ENCODE measurements at places on chromosomes 12 and 14.

DNA sequence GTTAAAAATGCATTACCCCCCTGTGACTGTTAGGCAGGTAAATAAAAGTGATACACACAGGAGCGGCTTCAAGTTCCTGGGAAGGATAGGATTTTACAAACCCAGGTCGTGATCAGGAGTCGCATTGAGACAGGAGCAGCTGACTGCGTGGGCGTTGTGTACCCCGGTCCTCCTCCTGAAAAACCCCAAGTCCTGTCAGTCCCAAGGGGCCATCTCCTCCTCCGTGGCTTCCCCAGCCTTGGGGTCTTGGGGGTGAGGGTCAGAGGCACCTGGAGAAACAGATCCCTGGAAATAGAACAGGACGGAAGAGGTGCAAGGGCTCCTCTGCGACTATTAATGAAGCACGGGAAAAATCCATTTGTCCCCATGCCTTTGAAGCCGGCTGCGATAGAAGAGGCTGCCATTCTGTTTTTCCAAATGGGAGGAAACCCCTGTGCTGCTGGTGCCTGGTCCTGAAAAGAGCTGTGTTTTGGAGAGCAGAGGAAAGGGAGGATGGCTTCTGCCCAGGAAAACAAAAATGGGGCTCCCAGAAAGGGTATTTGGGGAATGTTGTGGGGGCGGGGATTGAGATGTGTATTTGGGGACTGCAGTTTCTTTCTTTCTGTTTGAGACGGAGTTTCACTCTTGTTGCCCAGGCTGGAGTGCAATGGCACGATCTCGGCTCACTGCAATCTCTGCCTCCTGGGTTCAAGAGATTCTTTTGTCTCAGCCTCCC is 143.1 kb downstream of the ZNF664 start:
- no peak for DNase-seq

DNA sequence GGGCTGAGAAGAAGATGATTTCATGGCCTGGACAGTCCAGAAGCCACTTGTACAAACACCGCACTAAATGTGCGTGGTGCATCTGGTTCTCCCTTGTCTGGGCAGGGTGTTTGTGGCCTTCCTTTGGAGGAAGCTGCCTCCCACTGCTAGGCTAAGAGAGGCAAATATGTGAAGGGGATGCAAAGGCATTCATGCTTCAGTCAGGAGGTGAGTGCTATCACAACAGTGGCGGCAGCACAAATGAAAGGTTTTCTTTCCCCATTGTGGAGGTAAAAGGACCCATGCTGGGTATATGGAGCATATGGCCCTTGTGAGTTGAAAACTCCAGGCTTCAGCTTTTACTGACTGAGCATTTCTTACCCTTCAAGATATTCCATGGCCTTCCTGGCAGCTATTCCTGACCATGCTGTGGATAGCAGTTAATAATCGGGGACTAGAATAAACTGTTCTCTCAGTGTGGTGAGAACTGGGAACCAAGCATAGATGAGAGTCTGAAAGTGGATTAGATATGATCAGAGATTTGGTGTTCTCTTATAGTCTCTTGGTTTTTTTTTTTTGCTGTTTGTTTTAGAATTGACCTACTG is 69.9 kb downstream of the MYRFL start:
- DNase-seq, result no peak

DNA sequence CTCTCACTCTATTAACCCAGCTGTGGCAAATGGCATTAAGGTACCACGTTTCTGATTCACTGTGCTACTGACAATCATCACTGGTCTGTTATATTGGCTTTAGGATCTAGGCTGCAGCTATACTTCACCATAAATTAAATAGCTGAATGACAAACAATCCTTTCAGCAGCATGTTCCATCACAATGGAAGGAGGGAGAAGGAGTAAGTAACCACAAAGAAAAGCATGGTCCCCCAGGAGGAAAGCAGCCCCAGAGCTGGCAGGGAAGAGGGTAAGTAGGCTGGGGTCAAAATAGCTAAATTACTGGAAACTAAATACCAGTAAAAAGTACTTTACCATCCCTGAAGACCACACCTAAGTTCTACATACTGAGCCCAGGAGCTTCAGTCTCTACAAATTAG is 2.8 kb downstream of the ARMH4 start:
- DNase-seq, result no peak

- DNase-seq, result no peak
Measured at GRCh38 chr12:8946733-8947132, 2.7 kb downstream of the M6PR start.

DNA sequence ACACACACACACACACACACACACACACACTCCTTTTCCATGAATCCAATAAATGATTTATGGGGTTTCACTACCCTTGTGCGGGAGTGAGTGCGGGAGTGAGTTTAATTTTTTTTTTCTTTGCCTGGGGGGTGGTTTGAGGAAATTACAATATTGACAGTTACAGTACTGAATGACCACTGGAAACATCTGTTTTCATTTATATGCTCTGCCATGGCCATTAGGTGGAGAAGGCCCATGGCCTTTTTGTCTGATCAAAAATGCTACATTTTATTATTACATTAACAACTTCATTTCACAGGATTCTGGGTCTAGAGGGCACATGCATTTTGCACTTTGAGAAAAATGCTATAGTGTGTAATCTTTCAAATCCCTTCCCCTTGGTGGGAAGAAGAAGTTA is 5.9 kb downstream of the TBX3 start:
- no peak for DNase-seq

GRCh38 chr14:63909984-63910383 is 57.2 kb downstream of the SYNE2 start:
- no peak for DNase-seq

GRCh38 chr12:31234955-31235867 is 90.7 kb downstream of the SINHCAF start:
- no peak for DNase-seq

DNA sequence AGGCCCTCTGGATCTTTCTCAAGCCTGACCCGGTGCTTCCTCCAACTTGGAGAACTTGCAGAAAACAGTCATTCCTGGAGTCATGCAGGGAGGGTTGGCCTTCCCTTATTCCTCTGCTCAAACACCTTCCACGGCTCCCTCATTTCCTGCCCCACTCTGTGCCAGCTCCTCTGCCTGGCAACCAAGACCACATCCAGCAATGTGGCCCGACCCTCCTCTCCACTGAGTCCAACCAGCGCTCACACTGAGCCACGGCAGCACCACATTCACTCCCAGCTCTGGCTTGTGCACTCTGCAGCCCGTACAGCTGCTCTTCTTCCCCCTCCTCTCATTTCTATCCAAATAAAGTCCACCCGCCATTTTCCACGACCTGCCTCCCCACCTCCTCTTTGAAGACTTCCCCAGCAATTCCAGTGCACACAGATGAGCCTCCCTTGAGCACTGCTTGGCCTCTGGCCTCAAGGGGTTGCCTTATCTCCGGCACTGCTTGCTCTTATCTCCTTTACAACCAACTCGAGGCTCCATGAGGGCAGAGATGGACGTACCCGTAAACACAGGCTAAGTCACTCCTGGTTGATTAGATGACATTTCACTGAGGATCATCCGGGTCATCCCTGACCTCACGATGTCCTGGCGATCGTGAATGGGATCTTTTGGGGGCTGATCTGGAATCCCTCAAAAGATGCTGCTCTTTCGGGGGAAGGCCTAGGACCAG is 5.4 kb downstream of the PGF start:
- DNase-seq, result peak; percentile 28

GRCh38 chr14:57061009-57061711 is 207.5 kb downstream of the EXOC5 start:
- DNase-seq, result no peak

- DNase-seq, result no peak
Measured at GRCh38 chr14:88166616-88167015, 156.5 kb downstream of the KCNK10 start.

DNA sequence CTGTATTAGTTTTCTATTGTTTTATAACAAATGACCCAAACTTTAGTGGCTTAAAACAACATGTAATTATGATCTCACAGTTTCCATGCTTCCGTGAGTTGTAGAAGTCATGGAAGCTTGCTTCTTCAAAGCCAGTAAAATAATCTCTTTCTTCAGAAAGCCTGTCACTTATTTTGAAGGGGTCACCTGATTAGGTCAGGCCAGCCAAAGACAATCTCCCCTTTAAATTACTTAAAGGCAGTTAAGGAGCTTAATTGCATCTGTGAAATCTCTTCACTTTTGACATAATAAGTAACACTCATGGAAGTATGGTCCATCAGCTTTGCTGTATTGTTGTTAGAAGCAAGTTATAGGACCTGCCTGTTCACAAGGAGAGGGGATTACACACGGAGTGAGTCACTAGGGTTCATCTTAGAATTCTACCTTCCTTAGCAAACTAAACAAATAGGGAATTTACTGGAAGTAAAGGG is 89.8 kb downstream of the FAR2 start:
- no peak for DNase-seq

GRCh38 chr12:46390881-46391280 is 18.3 kb upstream of the SLC38A2 start:
- no peak for DNase-seq

DNA sequence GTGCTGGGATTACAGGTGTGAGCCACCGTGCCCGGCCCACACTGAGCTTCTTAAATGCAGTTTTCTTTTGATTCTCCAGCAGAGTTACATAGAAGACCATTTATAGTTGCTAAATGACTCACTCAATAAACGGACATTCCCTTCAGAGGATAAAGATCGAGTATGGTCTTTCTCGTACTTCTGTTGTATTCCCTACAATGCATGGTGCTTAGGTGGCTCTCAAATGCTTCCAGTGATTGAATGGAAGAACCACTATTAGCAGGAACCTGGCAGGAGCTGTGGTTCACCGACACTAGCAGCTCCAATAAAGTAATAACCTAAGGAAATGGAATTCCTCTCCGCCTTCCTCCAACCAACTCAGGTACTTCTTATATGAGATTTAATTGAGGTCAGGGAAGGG is 3.9 kb upstream of the GPRC5A start:
- DNase-seq, result no peak

DNA sequence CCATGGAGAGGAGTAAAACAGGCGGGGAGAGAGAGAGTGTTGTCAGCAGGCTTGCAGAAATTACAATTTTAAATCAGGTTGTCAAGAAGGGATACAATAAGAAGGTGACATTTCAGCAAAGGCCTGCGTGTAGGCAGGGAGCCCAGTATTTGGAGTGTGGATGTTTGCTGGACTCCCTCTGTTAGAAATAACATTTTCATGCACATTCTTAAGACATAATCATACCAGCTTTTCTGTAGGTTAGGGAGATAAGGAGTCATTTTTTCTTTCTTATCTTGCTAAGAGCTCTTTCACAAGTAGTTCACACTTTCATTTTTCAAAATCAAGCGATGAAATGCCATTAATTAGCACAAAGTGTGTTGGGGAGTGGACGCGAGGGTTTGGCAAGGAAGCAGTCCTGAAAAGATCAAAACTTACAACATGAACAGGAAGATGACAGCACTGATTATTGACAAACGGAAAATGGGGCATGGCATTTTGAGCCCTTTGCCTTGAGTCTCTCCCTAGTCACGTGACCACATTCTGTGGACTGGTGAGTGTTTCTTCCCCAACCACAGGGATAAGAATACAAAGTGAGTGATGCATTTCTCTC is 160.2 kb downstream of the DAD1 start:
- peak; percentile 12 for DNase-seq

DNA sequence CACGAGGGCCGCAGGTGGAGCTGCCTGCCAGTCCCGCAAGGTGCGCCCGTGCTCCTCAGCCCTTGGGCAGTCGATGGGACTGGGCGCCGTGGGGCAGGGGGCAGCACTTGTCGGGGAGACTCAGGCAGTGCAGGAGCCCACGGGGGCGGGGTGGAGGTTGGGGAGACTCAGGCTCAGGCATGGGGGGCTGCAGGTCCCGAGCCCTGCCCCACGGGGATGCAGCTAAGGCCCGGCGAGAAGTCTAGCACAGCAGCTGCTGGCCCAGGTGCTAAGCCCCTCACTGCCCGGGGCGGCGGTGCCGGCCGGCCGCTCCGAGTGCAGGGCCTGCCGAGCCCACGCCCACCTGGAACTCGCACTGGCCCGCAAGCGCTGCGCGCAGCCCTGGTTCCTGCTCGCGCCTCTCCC is 39.2 kb upstream of the P2RX7 start:
- no peak for DNase-seq

GRCh38 chr12:89840162-89840922 is 131.7 kb upstream of the ATP2B1 start:
- no peak for DNase-seq

Data from hematopoietic multipotent progenitor cell treated with erythropoietin and hydrocortisone succinate and interleukin-3 and kit ligand, for 15 days (in vitro differentiated cells).